ENCODE measurements at places on chromosomes 2 and 18.

GRCh38 chr2:134142341-134142738, 111.5 kb upstream of the MGAT5 start:
- DNase-seq: no peak

GRCh38 chr2:192314800-192315481, 120.2 kb upstream of the TMEFF2 start:
- no peak for DNase-seq

DNA sequence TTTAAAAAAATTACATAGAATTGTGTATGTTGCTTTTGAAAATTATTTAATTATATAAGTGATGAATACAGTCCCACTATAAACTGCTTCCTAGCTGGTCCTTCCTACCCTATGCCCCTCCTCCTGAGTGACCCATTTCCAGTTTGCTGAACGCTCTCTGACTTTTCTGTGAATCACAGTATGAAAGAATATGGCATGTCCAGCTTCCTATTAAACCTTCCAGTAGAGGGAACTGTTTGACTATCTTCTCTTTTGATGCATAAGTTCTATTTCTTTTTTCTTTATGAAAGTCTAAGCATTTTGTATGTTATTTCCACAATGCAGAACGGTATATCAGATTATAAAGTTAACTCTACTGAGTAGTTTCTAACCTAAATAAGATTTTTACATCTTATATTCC, 41.3 kb downstream of the PSMG2 start:
- no peak for DNase-seq

- DNase-seq: no peak
Observed at GRCh38 chr2:238313289-238313990, 6.9 kb upstream of the TRAF3IP1 start.

- DNase-seq: no peak
Observed at GRCh38 chr2:120381661-120382060, 35.7 kb downstream of the INHBB start.

DNA sequence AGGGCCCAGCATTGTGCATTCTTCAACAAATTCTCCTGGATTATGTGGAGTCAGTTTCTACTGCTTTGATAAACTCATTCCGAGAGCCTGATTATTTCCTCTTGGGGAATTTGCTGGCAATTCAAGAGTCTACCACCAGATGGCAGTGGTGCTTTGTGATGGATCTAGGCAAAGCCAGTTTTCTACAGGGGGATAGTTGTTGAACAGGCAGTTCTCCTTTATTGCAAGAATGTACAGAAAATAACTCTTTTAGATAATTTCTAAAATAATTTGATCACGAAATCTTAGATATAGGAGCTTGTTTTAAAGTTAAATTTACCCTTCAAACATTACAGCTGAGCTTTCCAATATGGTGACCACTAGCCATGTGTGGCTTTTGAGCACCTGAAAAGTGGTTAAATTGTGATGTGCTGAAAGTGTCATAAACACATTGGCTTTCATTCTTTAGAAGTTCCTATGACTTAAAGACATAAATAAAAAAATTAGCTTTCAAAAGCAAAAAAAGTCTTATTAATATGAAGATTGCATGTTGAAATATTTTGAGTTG, 66.7 kb upstream of the HAAO start:
- peak; percentile 70 for DNase-seq

DNA sequence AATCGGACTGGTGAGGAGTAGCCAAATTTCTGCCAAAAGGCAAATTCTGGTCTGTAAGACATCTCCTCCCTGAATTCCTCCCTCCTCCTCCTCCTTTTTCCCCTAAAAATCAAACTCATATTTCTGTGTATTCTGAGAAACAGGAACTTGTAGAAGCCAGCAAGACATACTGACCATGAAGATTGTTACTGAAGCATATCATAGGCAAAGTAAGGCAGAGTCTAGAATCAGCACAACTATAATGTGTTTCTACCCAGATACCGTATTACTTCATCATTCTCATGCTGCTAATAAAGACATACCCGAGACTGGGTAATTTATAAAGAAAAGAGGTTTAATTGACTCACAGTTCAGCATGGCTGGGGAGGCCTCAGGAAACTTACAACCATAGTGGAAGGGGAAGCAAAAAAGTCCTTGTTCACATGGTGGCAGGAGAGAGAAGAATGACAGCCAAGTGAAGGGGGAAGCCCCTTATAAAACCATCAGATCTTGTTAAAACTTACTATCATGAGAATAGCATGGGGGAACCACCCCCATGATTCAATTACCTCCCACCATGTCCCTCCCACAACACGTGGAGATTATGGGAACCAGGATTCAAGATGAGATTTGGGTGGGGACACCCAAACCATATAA, 24.9 kb upstream of the EPC2 start:
- DNase-seq: no peak

DNA sequence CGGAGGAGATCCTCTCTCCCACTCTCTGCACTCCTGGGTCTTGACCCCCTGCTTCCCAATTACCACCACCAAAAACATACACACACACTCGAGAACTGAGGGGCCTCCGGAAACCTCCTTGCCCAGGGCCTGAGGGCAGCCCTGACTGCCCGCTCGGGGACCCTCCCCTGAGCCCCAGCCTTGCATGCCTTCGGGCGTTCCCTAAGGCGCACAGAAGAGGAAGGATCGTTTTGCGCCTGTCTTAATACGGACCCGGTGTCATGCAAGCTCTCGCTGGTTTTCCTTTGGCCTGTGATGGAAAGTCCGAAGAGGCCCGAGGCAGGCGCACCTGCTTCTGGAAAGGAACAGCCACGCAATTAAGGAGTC, 19.8 kb downstream of the POU3F3 start:
- no peak for DNase-seq

DNA sequence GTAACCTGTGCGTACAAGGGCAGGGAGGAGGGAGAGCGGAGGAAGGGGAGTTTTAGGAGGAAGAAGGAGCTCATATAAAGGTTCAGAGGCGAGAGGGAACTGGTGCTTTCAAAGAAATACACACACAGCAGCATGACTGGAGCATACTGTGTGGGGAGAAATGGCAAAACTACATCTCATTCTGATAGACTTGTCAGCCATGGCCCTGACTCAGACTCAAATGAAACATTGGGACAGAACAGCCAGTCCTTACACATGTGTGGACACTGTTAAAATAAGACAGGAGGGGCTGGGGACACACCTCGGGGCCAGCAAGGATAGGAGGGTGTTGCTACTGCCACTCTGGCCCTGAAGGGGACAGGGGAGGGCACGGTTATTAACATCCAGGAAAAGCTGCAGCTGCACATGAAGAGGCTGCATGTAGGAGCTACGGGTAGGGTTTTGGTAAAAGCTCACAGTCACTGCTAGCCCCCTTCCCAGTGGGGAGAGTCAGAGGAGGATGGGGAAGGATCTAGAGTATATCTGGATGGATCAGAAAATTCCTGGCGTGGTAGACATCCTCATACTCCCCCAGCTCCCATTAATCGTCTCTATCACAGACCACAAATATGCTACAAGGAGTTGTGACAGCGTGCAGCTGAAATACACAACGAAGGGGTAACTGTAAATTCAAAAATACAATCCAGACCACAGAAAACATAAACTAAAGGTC, 110.5 kb downstream of the GATA6 start:
- no peak for DNase-seq

GRCh38 chr2:39135690-39136259, 14.9 kb upstream of the SOS1 start:
- DNase-seq: no peak

DNA sequence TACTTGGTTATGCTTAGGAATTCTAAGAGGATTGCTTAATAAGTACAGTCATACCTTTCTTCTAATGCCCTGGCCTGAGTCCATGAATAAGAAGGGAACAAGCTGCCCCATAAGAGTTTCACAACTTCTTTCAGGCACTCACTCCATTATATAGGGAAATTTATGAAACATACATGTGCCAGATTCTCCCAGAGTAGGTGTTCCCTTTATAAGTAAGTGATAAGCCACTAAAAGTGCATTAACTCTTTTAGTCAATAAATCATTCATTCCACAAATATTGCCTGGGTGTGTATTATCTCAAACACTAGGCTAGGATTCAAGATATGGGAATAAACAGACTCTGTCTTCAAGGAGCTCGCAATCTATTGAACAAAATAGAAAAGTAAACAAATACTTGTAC, 84.5 kb upstream of the RBBP8 start:
- no peak for DNase-seq

GRCh38 chr18:9101730-9102507, 580 bp upstream of the NDUFV2 start:
- DNase-seq: no peak

DNA sequence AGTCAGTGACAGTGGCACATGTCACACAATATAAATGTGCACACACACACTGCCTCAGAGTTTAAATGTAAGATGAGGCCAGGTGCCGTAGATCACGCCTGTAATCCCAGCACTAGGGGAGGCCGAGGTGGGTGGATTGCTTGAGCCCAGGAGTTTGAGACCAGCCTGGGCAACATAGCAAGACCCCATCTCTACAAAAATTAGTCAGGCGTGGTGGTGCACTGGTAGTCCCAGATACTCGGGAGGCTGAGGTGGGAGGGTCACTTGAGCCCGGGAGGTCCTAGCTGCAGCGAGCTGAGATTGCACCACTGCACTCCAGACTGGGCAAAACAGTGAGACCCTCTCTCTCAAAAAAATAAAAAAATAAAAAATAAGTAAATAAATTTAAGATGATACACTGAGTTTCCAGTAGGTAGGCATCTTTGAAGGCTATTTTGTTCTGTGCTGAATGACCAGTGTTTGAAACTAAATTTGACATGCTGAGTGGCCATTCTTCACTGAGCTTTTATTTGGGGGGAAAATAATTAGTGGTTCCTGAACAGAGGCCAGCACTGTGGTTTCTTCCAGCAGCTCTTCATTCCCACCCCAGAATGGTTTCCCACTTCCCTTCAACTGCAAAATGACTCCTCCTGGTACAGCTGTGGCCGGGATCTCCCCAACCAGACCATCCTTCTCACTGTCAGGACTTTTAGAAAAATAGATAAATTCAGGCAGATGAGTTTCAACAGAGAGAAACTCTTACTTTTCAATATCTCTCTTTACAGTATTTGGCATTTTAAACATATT, 44.9 kb downstream of the PSMG2 start:
- no peak for DNase-seq

GRCh38 chr18:59744271-59744721, 47.1 kb upstream of the CCBE1 start:
- no peak for DNase-seq

DNA sequence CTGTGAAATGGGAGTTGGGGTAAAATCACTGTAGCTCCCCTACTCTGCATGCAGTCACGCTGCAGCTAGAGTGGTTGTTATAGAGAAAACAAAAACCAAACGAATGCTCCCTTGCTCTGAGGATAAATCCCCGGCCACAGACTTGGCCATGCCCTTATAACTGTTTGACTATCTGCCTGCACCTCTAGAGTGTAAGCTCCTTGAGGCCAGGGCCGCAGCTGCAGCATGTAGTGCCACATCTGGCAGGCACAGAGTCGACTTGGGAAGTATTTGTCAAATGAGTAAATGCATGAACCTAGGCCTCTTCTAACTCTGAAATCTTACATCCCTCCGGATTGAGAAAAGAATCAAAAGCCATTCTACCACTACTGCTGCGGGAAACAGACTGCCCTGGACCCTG, 35.9 kb downstream of the KCNIP3 start:
- DNase-seq: no peak

DNA sequence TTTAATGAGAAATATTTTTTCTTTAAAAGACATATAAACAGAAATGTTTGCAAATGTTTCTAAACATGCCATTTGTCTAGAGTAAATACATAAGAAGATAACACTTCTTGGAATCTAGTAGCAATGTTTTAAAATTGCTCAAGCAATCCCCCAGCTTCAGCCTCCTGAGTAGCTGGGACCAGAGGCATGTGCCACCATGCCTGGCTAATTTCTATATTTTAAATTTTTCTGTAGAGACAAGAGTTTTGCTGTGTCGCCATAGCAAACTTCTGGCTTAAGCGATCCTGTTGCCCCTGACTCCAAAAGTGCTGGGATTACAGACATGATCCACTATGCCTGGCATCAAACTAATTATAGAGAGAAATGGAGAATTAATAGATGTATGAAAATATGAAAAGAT, 14.6 kb upstream of the MBD2 start:
- no peak for DNase-seq

DNA sequence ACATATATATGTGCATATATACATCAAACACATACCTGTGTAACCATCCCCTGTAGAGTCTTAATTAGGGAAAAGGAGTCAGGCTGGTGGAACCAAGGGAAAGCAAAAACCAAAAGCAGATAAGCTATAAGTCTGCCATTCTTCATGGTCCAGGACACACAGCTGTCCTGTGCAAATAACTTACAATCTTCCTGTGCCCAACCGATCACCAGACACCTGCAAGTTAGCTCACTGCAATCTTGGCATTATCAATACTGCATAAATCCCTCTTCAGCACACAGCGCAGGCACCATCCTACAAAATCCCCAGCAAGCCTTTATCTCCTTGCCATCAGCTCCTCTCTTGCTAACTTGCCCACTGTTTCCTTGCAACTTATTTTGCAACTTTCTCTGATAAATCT, 60.8 kb upstream of the DYNAP start:
- DNase-seq: no peak

- DNase-seq: no peak
Observed at GRCh38 chr2:88845772-88846661, 154.5 kb downstream of the RPIA start.

GRCh38 chr18:71249791-71250190, 960.9 kb downstream of the SOCS6 start:
- DNase-seq: no peak

Measured in BE2C (cell line).